ENCODE measurements at places on chromosomes 11 and 22.

DNA sequence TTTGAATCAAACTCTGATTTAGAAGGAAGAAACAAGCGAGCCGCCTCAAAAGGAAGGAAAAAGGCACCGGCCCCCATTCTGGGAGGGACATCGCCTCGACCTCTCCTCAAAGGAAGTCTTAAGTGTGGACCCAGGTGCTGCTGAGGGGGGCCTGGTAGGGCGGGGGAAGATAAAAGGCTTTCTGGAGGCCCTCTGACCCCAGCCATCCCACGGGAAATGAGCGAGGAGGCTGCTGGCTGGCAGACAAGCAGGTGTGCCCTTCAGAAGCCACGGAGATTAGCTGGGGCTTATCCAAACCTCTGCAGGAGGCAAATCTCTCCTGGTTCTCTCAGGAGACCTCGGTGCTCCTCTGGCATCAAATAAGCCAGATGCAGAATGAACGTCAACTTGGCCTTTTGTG is 171.4 kb upstream of the BLID start:
- DNase-seq: no peak

GRCh38 chr11:105449100-105449734 is 160.7 kb upstream of the GRIA4 start:
- no peak for DNase-seq

DNA sequence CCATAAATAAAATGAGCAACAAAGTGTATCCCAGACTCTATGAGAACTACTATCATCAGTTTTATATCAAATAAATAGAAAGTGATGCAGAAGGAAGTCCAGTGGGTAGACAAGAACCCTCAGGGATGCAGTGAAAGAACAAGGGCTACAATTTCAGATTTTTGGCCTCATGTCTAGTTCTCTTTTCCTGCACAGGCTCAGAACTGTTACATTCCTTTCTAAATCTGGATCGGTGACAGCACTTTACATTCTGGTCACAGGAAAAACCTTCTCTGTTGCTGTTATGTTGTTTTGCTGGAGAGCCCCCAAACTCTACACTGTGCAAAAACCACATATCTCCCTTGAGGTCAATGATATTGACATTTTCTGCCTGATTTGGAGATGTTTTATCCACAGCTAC is 108.8 kb upstream of the ANO5 start:
- no peak for DNase-seq

DNA sequence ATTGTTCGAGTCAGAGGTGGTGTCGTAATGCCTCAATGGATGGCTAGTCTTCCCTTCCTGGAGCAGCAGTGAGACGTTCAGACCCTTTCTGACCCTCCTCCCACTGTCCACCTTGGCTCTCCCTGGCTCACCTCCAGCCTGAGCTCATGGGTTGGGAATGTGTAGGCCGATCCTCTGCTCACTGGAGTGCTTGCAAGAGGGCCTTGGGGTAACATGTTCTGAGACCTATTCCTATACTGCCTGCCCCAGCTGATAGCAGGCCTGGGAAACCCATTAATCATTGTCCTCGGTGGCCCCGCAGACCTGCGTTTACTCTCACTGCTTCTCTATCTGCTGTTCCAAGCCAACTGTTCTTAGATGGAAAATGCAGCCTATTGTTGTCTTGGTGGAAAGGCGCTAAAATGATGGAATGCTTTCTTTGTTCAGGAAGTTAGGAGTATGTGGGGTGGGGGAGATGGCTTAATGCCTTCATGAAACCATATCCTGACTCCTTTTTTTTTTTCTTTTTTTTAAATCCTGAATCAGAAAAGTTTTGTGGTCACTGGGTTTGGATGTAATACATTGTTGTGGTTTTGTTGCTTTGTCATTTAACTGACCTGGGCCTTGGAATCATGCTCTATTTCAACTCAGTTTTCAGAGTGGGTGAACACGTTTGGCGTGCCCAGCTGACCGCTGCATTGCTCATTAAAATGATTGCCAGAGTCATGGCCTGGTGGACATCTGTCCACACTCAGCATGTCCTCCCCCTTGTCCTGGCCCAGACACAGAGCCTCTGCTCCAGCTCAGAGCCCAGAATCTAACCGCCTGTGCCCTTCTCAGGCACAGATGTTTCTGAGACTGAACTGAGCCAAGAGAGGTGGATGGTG is 72.5 kb downstream of the MICAL2 start:
- no peak for DNase-seq

- no peak for DNase-seq
Measured at GRCh38 chr22:32911503-32911902, 110.0 kb downstream of the TIMP3 start.

GRCh38 chr11:130042093-130042591 is 27.6 kb upstream of the APLP2 start:
- DNase-seq: no peak

DNA sequence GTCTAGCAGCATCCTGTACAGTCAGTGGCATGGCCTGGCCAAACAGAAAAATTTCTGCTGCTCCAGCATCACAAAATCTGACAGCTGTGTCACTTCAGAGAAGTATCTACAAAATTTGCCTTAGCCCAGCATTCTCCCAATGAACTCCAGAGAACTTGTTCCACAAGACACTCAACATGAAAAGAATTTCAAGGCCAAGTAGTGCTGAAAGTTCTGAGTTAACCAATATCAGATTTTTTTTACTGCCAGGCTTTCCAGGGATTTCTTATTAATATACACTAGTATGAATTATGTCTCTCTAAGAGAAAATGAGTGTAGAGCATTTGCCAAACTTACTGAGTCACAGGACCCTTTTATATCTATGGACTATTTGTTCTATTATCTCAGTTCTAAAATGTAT is 68.8 kb downstream of the OR5AK2 start:
- no peak for DNase-seq

DNA sequence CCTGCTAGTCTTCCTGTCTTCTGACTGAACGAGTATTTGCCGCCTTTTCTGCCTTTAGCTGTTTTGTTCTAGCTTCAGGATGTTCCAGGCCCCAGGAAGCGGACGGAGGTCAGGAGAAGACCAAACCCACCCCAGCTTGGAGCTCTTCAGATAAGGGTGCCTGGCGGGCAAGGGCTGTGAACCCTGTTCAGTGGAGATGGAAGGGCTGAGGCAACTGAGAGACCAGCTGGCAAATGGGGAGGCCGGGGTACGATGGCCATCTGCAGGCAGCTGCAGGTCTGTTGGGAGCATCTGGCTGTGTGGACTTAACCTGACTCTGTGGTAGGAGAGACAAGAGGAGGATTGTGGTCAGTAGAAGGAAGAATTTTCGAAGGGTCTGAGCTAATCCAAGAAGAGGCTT is 95.6 kb downstream of the CHST1 start:
- no peak for DNase-seq

GRCh38 chr11:68593441-68593840 is 90.9 kb upstream of the GAL start:
- no peak for DNase-seq

DNA sequence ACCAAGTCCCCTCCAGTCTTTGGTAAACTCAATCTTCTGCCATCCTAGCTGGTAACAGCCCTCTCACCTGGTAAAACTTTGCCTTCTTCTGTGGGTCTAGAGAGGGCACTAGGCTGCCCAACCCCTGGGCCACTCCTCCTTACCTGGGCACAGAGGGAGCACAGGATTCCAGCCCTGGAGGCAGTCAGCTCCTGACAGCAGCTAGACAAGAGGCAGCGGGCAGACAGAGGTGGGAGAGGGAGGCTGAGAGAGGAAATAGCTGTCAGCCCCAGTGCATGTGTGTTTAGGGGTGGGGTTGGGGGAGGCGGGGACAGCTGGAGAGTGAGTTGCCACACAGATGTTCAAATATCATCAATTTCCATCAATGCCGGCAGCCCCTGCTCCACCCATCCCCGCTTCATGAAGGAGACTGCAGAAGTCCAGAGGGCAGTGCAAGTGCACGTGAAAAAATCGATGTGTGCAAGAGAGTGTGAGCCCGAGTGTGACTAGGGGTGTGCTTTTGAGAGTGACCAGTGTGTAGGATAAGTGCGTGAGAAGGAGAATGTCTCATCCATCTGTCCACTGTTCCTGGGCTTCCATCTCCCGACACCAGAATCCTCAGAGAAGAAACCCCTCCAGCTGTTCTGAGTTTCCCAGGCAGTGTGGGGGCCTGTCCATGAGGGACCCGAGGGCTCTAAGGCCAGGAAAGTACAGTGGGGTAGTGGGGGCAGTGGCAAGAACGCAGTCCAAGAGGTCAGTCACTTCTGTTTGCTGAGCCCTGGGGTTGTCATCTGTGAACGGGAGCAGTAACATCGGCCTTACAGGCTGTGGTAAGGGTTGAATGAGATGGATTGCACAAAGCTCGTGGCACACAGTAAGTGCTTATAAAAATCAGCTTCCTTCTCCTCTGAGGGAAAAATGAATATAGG is at the start of gene PTGDR2:
TSS of gene PTGDR2 (minus strand) at position 225 of the 908 bp plus-strand sequence. CDS start 2,228 bp downstream, outside the sequence.
- DNase-seq: no peak

DNA sequence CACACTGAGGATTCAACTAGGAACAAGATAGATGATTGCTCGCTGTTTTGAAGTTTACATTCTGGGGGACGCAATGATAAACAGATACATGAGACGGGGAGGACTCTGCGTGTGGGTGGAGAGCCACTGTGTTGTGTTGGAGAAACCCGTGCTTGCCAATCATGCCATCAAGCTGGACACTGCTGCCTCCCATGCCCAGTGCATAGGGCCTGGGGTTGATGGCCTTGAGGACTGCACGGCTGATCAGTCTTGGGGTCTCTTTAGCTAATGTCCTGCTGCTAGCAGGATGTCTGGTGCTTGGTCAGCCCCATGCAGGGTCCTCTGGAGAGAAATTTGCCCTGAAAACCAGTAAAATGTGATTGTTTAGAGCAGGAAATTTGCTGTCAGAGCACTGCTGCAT is 221.2 kb upstream of the B3GAT1 start:
- no peak for DNase-seq

DNA sequence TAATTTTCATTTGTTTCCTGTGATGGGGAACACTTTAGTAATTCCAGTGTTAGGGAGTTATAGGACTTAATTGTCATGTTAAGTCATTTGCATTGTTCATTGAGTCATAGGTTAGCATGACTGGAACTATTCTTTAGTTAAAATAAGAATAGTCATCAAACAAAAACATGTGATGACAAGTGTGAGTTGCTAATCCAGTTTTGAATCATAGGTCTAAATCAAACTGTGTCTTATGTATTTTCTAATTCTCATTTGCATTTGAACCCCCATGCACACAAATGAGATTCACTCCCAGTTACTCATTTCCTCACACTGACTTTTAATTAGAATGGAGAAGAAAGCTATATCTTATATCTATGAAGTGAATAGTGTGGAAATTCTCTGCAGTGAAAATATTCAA is 405.6 kb downstream of the LRRC4C start:
- DNase-seq: no peak

DNA sequence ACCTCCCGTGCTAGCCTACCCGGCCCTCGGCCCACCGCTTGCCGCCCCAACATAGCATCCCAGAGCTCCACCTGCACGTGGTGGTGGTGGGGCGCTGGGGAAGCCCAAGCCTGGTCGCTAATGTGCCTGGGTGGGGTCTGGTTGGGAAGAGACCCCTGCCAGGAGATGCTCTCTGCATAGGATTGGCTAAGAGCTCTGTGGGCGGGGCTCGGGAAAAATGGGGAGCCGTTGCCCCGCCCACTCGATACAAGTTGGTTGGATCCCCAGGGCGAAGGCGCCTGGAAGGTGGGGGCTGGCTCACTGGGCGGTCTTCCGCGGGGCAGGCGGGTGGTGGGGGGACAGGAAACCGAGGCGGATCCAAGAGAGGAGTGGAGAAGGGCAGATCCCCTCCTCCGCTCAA is 7.6 kb downstream of the LRRC10B start:
- no peak for DNase-seq

DNA sequence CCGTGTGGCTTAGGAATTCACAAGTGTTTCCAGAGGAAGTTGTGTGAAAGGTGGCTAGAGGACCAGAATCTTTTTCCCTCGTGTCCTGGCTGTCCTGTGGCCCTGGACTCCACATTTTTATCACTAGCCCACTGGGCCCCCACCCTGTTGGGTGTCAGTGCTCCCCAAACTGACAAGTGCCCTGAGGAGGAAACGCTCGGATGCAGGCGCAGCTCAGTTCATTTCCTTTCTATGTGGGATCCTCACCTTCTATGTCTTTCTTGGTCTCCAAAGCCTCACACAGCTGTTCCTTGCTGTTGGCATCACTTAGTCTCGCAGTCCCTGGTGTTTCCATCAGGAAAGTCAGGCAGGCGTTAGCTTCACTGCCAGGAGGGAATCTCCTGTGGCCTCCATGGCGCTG is 68.0 kb upstream of the KCNQ1OT1 start:
- DNase-seq: no peak

DNA sequence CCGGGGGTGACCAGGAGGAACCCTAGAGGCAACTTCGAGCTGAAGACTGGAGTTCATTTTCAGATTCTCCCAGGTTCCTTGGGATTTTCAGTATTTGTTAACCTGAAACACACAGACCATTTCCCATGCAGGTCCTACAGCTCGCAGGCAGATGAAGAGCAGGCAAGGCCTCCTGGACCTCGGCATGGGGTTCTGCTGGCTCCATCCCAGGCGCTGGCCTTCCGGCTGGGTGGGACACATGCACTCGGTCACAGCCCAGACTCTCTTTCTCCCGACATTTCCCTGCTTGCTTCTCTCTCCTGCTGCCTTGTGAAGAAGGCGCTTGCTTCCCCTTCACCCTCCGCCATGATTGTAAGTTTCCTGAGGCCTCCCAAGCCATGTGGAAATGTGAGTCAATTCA is 15.4 kb upstream of the TTLL12 start:
- DNase-seq: no peak

DNA sequence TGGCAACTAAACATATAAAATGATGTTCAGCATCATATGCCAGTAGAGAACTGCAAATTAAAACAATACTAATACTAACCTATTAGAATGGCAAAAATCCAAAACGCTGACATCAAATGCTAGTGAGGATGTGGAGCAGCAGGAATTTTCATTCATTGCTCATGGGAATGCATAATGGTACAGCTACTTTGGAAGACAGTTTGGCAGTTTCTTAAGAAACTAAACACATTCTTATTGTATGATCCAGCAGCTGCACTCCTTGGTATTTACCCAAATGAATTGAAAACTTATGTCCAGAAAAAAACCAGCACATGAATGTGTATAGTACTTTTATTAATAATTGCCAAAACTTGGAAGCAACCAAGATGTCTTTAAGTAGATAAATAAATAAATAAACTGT is 258.0 kb downstream of the TENM4 start:
- no peak for DNase-seq

GRCh38 chr22:50252082-50253045 is 1.3 kb upstream of the HDAC10 start:
- DNase-seq: peak; percentile 67

- DNase-seq: no peak
Measured at GRCh38 chr22:44328762-44329161, 16.0 kb upstream of the SHISAL1 start.

DNA sequence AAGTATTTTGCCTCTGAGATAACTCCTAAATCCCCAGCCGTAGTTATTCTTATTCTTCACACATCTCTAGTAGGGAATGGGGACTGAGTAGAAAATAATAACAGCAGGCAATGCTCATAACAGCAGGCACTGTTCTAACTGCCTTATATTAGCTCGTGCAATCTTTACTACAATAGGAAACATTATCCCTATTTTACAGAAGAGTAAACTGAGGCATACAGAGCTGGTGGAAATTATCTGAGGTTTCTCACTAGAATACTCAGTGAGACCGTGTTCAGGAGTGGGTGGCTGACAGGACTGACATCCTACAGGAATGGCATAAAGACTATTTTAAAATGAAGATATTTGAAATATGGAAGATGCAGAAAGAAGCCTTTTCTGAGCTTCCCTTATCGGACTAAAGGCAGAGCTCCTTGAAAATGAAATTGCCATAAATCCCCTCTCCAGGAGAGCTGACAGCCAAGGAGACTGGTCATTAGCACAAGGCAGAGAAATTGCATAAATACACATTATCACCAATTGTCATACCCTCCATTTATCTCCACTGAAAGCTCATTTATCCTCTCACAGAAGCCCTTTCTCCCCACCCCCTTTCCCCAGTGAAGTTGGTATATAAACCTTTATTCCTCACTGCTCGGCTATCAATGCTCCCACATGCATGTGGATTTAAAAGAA is 93.9 kb downstream of the RASSF10 start:
- DNase-seq: no peak
